ENCODE measurements at places on chromosomes 16 and 17. TPM values are rescaled to one million over a fixed set of nuclear protein-coding genes. Genes with fewer than 3 reads are reported as not detected.
A peak's percentile ranks its signal among the peaks of the same experiment; 100 is the strongest.

DNA sequence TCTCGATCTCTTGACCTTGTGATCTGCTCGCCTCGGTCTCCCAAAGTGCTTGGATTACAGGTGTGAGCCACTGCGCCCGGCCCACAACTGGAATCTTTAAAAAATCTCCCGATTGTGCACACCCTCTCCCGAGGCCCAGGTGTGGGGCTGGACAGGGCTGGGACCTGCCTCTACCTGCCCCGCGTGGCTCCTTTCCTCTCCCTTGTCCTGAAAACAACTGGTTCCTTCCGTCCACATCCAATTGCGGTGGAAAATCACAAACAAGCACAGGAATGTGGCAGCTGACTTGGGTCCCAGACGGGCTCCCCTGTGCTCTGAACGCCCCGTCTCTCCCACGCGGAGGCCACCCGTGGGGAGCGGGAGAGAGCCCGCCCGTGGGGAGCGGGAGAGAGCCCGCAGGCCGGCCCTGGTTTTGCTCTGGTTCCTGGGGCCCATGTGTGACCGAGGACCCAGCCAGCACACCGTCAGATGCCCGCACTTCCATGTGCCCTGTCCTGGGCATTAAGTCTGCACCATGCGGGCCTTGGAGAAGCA lies 3.0 kb upstream of the TMEM204 start:
- DNase-seq: no peak

GRCh38 chr16:56090076-56090475 lies 101.2 kb upstream of the GNAO1 start:
- DNase-seq: no peak

GRCh38 chr17:44878627-44879221 lies 20.5 kb downstream of the EFTUD2 start:
- DNase-seq: peak; percentile 28

DNA sequence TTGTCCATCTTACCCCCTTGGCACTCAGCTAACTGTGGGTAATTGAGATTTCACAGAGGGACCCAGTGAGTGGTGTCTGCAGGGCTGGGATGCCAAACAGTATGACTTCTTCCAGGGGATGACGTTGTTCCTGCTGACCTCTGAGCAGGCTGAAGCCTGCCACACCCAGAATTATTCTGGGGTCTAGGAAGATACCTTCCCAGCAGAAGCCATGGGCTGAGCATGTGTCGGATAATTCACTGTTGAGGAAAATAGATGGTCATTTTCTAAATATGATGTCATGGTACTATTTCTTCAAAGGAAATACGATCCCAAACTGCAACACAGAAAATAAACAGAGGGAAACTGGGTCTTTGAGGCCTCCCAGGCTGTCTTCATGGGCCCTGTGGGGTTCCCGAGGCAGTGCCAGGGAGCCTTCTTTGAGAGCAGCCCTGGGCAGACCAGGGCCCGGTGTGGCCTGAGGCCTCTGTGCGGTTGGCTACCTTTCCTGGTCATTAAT lies 17.4 kb downstream of the WNT9B start:
- DNase-seq: no peak

Gene EPOP
- 2.1 TPM for total RNA-seq

Gene ST6GALNAC1
- 0.52 TPM for total RNA-seq

DNA sequence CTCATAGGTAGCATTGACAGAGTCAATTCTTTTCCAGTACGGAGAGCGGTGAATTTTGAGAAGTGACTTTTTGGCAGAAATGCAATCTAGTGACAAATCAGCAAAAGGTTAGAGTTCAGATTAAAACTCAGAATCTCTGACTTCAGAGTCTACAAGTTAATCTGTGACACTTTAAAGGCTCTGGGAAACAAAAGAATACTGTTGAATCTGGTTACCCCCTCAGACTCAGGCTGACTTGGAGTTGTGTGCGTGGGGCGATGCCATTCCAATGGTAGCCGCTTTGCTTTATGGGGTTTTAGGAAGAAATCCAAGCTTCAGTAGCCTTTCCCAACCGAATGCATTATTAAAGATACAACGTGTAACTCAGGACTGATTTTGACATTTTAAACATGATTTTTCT lies 118.2 kb downstream of the CDH13 start:
- no peak for DNase-seq

- no peak for DNase-seq
Measured at GRCh38 chr16:84884246-84884595, 64.4 kb downstream of the CRISPLD2 start.

GRCh38 chr17:80316927-80317705 lies 56.5 kb downstream of the RNF213 start:
- no peak for DNase-seq

Gene DPEP1
- total RNA-seq: 0.50 TPM

GRCh38 chr16:74186561-74186971 lies 110.0 kb upstream of the PSMD7 start:
- DNase-seq: no peak

DNA sequence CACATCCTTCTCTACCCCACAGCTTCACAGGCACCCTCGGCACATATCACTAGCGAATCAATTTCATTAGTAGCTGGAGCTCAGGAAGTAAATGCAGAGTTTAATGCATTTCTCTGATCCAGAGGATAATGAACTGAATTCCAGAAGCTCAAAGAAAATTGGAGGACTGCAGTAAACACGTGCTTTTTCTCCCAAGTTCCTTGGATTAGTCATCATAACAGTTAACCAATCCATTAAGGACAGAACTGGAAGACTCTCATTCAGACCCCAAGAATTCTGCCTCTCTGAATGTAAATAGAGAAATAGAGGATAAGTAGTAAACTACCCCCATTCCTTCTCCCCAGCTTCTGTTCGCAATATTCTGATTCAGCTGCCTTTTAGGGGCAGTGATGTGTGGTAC lies 40.7 kb downstream of the DUSP14 start:
- DNase-seq: no peak

GRCh38 chr17:30225919-30226553 lies 9.5 kb downstream of the SLC6A4 start:
- DNase-seq: peak; percentile 29

Gene OMG
- total RNA-seq: not detected

Gene NUPR1
- total RNA-seq: 1.4 TPM

Gene KRTAP1-1
- total RNA-seq: 0.25 TPM

Gene PRR15L
- 6.9 TPM for total RNA-seq
